NCI-H510A treated with DMSO at 0.1 percent for 48 hours (cell line): ENCODE measurements at places on chromosomes 6 and 20.
A peak's percentile ranks its signal among the peaks of the same experiment; 100 is the strongest.

DNA sequence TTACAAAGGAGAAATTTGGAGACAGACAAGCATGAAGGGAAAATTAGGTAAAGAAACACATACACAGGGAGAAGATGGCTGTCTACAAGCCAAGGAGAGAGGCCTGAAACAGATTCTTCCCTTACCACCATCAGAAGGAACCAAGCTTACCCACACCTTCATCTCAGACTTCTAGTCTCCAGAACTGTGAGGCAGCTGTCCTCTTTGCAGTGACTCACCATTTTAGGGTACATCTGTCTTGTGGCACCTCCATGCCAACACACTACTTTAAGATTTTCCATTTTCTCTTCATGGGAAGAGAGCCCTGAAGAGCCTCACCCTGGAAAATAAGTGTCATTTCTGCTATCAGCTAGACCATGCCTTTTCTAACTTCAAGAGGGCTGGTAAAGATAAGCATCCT is 369.3 kb downstream of the FRK start:
- DNase-seq: no peak

- no peak for DNase-seq
Observed at GRCh38 chr6:40563111-40563510, 24.1 kb downstream of the LRFN2 start.

GRCh38 chr6:111872401-111873177 is 663 bp downstream of the FYN start:
- no peak for DNase-seq

GRCh38 chr6:91611190-91611589 is 1024.3 kb upstream of the MAP3K7 start:
- DNase-seq: no peak

DNA sequence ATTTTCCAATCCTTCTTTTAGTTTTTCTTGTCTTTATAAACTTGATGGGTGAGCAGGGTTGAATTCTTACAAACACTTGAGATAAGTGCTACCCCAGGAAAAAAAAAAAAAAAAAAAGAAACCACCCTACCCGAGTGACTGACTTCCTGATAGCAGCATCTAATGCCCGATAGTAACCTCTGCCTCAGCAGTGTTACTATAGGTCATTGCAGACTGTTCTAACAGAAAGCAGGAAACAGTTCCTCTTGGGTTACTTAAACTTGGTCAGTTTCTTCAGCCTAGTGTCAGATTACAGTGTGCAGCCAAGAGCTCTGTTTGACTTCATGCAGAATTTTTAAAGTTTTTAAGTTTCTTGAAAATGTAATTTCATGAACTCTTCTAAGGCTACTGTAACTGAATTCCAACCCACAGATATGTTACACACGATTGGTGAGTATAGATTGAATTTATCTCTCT is 2.1 kb downstream of the MYLIP start:
- DNase-seq: peak; percentile 66

DNA sequence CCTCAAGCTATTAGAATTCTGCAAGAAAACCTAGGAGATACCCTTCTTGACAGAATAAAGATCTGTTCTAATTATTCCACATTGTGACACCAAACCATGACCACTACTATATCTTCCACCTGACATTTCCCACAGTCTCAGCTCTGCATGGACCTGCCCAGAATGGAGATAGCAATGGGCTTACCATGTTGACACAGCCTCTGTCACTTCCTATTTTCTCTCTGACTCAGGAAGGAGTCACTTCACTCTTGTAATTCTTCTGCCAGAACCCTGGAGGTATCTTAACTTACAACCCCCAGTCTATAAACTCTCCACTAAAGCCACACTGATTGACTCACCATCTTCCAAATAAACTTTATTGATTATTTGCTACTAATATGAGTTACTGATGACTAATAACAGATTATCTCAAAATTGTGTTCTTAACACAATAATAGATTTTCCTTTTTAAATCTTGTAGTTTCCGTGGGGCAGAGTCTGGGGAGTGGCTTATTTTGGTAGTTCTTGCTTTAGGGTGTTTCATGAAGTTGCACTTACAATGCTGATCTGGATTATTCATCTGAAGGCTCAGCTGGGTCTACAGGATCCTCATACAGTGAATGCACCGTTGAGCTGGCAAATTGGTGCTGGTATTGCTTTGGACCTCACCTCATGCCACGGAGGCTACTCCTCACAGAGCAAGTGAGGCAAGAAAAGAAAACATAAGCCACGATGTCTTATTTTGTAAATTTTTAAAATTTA is 869.9 kb downstream of the KIF16B start:
- no peak for DNase-seq

DNA sequence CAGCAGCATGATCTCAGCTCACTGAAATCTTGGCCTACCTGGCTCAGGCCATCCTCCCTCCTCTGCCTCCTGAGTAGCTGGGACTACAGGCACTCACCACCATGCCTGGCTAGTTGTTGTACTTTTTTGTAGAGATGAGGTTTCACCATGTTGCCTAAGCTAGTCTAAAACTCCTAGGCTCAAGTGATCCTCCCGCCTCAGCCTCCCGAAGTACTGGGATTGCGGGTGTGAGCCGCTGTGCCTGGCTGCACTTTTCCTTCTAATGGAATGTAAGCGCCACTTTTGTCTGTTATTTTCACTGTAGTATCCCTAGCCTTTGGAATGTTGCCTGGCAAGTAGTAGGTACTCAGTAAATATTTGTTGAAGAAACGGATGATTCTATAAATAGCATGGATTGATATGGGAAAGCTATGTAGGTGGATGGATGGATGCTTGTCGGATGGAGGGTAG is 10.4 kb upstream of the TRIB3 start:
- peak; percentile 21 for DNase-seq

DNA sequence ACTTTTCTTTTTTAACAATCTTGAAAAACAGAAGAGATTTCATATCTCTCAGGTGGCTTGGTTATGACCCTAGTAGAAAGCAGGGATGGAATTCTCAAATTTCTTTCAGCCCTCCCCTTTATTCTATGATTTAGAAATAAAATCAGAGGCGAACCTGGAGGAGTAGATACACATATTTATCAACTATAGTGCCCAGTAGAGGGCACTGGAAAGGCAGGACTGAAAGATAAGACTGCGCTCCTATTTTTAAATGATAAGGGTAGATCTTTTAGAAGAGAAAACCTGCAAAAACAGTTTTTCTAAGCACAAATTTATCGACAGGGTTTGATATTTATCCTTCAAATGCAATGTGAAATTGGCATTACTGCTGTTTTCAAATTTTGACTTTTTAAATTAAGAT is 1296.6 kb downstream of the EPHA7 start:
- no peak for DNase-seq

- DNase-seq: no peak
Observed at GRCh38 chr6:42306439-42307140, 88.9 kb upstream of the MRPS10 start.

DNA sequence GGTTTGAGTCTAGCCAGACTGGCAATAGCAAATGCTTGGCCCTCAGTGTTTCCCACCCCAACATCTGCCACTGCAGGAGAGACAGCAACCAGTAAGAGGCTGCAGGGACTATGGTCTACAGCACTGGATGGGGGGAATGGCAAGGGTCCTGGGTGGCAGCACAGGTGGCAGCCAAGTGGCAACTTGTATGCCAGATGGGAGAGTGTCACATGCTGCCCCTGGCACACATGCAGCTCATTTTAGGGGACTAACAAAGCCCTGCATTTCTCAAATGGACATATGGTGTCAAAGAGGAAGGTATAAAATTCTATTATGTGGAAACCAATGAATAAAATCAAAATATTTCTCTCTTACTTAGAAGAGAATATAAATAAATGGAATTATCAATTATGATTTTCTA is 298.7 kb upstream of the MARCKS start:
- no peak for DNase-seq

- DNase-seq: peak; percentile 28
Observed at GRCh38 chr20:7248281-7249201, 481.1 kb downstream of the BMP2 start.

- DNase-seq: no peak
Observed at GRCh38 chr20:14378326-14378725, 40.9 kb upstream of the FLRT3 start.

- no peak for DNase-seq
Observed at GRCh38 chr20:23225407-23226060, 125.1 kb upstream of the NXT1 start.

DNA sequence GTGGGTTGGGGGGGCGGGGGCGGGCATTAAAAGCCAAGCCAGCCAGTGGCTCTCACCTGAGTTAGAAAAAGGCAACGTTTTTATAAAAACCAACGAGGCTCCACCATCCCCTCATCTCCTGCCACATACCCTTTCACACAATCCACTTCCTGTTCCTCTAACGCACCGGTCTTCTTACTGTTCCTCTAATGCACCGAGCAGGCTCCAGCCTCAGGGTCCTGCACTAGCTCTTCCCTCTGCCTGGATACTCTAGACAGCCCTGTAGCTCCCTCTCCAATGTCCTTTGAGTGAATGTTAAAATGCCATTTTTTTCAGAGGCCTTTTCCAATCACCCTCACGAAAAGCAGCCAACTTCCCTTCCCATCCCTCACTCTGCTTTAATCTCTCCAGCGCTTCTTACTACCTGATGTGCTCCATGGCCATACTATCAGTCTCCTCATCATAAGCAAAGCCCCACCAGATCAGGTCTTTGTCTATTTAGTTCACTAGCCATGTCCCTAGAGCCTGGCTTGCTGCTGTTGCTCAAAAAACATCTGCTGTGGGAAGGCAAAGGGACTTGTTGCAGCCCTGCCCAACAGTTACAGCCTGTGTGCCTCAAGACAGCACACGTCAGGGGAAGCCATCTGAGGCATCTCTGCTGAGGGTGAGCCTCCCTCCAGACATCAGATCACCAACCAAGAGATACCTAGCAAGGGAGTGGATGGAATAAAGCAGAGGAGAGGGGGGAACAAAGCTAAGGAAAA is 3.9 kb downstream of the FKBP1A start:
- no peak for DNase-seq

DNA sequence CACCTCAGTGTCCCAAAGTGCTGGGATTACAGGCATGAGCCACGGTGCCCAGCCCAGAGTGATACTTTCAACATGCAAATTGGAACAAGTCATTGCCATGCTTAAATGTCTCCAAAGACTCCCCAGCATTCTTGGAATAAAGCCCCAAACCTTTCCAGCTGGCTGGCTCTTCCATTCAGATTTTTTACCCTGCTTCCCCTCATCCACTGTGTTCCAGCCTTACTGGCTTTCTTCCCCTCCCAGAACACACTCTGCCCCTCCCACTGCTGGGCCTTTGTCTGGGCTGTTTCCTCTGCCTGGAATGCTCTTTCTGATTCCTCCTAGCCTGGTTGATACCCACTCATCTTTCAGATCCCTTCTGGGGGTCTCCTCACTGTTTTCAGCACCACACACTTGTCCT is 40.1 kb upstream of the NNAT start:
- DNase-seq: no peak

DNA sequence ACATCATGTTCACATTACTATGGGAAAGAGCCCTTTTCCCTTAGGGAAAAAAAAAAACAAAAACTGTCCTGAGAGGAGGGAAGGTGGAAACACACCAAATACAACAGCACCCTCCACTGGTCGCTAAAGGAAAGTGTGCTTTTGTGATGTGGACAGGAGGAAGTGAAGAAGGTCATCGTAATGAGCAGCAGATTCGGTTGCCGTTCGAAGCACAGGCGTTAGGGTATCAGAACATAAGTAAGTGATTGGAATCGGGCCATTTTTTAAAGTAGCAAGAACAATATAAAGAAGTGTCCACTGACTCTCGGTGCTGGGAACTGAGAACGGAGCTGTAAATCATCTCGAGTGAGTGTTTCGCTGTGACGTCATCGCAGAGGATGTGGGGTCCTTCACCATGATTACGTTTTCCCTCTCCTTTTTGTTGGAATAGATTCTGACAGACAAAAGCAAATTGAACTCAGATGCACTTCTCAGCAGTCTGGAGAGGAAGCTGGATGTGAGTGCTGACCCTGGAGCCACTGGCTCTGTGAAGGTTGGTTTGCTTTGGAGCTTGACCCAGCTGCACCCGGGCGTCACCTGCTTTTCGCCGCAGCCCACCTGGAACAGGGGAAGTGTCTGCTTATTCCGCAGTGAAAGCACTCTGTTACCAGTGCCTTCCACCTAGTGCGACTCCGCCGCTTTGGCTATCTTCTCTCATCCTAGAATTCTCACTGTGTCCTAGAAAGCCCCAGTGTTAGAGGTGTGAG is 203.6 kb upstream of the GMDS start:
- peak; percentile 75 for DNase-seq

DNA sequence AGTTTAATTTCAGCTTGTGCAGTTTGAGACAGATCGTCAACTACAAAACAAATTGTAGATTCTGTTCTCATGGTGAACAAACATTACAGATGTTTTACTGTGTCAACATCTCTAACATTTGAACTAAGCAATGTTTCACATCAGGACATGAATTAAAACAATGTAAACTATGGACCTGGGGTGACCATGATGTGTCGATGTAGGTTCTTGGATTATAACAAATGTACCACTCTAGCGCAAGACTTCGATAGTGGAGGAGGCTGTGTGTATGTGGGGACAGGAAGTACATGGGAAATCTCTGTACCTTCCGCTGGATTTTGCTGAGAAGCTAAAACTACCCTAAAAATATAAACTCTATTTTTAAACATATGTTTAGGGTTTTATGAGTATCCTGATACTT is 17.1 kb downstream of the HIVEP2 start:
- DNase-seq: no peak

DNA sequence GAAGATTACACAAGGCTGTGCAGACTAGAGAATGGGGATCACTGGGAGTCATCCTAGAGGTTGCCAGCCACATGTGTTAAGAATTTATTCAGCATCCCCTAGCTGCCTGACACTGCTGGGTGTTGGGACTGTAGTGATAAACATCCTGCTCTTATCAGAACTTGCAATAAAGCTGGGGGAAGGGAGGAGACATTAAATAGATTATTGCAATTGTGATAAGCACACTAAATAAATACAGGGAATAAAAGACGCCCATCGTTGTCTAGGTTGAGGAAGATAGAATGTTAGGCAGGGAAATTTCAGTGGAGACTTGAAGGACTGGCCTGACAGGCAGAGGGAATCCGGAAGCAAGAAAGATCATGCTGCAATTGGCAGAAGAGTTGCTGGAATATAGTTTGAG is 33.2 kb upstream of the TRAM2 start:
- DNase-seq: no peak

DNA sequence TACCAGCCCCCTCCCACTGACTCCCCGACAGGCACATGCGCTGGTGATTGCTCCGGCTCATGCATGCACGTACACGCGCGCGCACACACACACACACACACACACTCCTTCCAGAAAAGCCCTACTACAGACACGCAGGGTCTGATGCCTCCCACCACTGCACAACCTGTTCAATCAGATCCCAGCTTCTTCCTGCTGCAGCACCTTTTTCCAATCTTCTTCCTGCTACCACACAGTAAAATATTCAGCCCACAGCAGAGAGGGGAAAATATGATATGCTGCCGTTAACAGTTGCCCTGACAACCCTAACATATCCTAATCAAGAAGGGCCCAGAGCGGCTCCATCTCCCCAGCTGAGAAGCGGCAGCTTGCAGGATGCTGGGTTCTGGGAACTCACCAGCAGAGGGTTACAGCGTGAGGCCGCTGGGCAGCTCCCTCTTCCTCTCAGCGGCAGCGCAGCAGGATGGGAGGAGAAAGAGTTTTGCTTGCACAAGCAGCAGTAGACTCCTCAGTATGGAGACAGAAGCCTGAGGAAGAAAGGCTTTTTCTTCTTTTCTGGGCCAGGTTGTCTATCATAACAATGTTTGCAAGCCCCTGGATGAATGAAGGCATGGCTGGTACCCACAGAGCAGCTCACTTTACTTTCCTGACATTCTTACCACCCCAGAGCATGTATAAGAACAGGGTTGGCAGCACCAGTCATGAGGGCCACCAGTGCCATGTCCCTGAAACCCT is 23.9 kb downstream of the MAP7 start:
- peak; percentile 37 for DNase-seq

- peak; percentile 8 for DNase-seq
Observed at GRCh38 chr20:38073307-38074071, 39.9 kb downstream of the RPRD1B start.

GRCh38 chr6:136750696-136751521 is 41.4 kb downstream of the MAP3K5 start:
- DNase-seq: no peak
